Stimulated activated CD8-positive, alpha-beta memory T cell treated with anti-CD3 and anti-CD28 coated beads, Interleukin-4, amount 100 ng/mL, for 1 hour (primary cell): ENCODE measurements at places on chromosomes 7 and 10.

GRCh38 chr10:126160971-126161630 is 227.2 kb downstream of the ADAM12 start:
- no peak for DNase-seq

GRCh38 chr7:90681336-90682022 is 85.4 kb downstream of the CDK14 start:
- no peak for DNase-seq

- no peak for DNase-seq
Measured at GRCh38 chr7:86776136-86776535, 132.4 kb downstream of the GRM3 start.

DNA sequence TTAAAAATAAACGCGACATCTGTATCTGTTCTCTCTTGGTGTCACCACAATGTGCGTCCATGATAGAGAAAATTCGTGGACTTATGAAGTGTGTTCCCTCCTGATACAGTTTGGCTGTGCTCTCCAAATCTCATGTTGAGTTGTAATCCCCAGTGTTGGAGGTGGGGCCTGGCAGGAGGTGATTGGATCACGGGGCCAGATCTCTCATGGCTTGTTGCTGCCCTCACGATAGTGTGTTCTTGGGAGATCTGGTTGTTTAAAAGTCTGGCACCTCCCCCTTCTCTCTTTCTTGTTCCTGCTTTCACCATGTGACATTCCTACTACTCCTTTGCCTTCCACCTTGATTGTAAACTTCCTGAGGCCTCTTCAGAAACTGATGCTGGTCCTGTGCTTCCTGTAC is 229.4 kb upstream of the MYO3A start:
- no peak for DNase-seq

GRCh38 chr10:513393-513792 is 176.1 kb downstream of the DIP2C start:
- DNase-seq, result no peak

DNA sequence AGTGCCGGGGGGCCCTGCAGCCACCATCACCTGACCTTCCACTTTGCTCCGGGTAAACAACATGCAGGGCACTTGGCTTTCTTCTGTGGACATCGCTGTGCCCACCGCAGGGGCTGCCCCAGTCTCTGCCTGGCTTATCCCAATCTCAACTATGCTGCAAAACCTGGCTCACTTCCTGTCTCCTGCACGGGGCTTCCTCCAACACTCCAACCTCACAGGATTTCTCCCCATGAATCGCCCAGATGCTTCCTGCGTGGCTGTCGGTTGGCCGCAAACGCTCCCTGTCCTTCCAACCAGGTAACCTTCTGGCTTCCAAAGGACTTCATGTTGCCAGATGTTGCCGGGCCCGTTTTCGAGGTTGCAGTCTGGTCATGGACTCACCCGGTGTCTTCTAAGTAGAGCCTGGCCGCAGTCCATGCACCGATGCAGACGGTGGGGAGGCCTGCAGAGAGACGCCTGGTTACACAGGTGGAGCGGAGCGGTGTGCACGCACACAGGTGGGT is 109.0 kb downstream of the VIPR2 start:
- no peak for DNase-seq
